ENCODE measurements at places on chromosomes 4 and X.
A peak's percentile ranks its signal among the peaks of the same experiment; 100 is the strongest.

DNA sequence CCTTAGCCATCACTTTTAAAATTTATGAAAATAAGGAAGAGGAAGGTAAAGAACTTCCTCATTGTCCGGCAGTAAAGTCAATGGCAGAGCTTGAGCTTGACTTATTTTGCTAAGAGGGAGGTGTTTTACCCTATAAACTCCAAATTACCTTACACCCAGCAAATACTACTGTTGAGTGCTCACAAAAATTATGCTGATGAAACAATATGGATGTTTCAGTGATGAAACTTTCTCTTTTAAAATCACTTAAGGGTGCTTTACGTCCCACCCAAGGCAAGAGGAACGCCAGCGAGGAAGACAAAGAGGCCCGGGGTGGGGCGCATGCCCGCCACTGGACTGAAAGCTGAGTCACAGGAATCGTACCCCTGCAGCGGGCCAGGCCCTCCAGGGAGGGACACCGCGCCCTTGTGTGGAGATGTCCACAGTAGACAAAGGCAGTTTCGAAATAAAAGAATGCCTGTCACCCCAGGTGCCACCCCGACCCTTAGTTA lies 560 bp upstream of the TMSB4X start:
- DNase-seq = no peak

DNA sequence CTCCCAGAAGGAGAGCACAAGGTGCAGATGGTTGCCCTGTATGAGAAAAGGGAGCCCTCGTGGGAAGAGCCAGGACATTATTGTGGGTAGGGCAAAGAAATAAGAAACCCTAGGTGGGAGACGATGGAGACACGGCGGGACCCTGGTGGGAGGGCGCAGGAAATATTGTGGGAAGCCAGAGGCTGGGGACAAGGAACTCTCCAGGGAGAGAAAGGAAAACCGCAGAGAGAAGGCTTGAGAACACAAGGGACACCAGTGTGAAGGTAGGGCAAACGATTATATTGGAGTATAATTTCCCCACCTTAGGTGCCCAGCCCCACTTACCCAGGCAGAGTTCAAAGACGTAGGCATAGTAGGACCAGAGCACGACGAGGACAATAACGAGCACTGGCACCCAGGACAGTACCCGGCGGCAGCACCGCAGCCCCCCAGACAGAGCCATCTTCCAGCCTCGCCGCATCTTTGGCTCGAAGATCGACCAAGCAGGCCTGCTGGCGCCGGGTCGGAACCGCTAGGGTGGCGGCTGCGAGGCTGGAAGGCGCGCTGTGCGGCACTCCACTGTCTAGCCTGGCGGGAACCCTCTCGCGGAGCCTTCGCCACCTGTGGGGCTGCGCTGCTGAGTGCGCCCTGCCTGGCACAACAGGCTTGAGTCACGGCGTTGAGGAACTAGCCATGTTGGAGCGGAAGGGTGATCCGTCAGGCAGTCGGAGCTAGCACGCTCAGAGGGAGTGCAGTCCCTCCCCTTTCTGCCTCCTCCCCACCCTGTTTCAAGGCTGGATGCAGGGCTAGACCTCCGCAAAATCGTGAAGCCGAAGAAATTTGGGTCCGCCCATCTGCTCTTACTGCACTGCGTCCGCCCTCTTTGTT lies at the start of gene ZDHHC15:
Gene ZDHHC15 (minus strand): TSS at position 473 of the 867 bp plus-strand sequence. CDS start 13 bp downstream, at position 460.
- DNase-seq = no peak

DNA sequence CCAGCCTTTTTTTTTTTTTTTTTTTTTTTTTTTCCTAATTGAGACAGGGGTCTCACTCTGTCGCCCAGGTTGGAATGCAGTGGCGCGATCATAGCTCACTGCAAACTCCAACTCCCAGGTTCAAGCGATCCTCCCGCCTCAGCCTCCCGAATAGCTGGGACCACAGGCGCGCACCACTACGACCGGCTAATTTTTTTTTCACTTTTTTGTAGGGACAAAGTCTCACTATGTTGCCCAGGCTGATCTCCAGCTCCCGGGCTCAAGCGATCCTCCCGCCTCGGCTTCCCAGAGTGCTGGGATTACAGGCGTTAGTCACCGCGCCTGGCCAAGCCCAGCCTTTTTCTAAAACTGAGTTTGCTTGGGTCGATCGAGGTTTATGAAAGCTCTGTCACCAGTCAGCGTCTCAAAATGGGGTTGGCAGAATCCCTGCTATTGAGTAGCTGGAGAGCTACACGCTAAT lies 1.3 kb upstream of the OTUD5 start:
- no peak for DNase-seq

- DNase-seq = no peak
Measured at GRCh38 chr4:145956288-145956890, 17.8 kb upstream of the ZNF827 start.

- DNase-seq = no peak
Measured at GRCh38 chrX:129981752-129982299, 609 bp upstream of the BCORL1 start.

DNA sequence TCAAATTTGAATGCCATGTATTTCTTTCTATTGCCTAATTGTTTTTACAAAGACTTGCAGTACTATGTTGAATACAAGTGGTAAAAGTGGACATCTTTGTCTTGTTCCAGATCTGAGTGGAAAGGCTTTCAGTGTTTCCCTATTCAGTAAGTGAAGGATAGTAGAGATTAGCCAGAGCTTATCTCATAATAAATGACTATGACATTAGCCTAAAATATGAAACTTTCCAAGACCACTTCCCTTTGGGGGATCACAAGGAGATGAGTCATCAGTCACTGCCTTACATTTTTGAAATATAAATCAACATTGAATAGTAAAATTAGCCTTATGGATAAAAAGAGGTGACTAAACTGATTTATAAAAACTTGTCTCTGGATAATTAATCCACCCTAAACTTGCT lies 554.1 kb upstream of the MAGEB2 start:
- peak; percentile 36 for DNase-seq

- DNase-seq = no peak
Measured at GRCh38 chr4:88919056-88919455, 137.9 kb downstream of the FAM13A start.

- no peak for DNase-seq
Measured at GRCh38 chrX:105744291-105744690, 78.0 kb upstream of the NRK start.

Measured in HS-27A (cell line).